Activated CD8-positive, alpha-beta memory T cell treated with anti-CD3 and anti-CD28 coated beads, Interleukin-2, amount 10 ng/mL, durations not matched to agents 7 days and 5 days (primary cell): ENCODE measurements at places on chromosomes 7 and 10. TPM values are rescaled to one million over a fixed set of nuclear protein-coding genes. Genes with fewer than 3 reads are reported as not detected.

- no peak for DNase-seq
These were observed 535.1 kb upstream of the CELF2 start for GRCh38 chr10:10482613-10483012.

DNA sequence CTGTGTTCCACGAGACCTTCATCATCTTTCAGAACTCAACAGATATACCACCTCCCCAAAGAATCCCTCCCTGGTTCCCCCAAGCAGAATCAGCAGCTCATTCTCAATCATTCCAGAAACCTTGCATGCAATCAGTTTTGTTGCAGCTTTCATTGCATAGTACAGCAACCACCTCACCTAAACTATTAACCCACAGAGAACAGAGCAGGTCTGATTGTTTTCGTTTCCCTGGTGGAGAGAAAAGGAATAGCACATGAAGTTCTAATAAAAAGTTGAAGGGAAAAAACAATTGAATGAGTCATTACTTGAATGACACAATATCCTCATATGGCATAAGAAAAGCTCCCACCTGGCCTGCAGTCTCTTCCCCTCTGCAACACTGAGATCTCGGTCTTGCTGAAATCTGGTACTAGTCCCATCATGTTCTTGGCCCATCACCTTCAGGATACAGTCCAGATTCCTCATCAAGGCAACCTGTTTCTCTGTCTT, 147.1 kb upstream of the GDF10 start:
- no peak for DNase-seq

GRCh38 chr7:117648203-117648866, 168.5 kb downstream of the CFTR start:
- DNase-seq: no peak

DNA sequence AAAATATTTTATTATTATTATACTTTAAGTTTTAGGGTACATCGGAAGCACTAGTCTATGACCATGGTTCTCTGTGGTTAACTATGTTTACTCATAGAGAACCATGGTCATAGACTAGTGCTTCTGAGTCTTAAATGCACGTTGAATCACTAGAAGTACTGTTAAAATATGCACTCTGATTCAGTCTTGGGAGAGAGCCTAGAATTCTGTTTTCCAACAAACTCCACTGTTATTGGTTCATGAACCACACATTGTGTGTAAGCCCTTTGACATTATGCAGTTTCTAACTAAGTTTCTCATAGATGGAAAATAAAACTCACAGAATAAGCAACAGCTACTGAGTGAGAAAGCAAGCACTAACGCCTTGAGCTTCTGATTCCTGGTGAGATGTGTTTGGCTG, 1120.6 kb downstream of the SORCS1 start:
- no peak for DNase-seq

GRCh38 chr7:38452681-38453108, 178.5 kb downstream of the AMPH start:
- DNase-seq: no peak

DNA sequence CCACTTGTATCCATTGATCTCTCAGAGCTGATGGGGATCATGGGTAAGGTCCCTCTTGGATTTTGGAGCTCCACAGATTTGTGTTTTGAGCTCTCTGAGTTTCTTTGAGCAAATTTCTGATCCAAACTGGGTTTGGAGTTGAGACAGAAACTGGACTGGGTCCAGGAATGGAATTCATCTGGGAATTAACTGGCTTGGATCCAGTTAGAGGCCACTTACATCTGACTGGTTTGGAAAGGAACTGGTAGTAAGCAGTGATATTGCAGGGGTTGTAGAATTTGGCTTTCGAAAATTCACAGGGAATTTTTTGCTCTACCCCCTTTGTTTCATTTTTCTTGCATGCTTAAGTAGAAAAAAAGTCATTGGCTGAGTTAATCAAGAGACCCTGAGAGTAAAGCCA, 245.6 kb downstream of the SEMA3D start:
- no peak for DNase-seq

GRCh38 chr10:114810926-114811325, 10.7 kb upstream of the FHIP2A start:
- DNase-seq: no peak

GRCh38 chr10:123045961-123046731, 37.3 kb downstream of the ACADSB start:
- DNase-seq: no peak

DNA sequence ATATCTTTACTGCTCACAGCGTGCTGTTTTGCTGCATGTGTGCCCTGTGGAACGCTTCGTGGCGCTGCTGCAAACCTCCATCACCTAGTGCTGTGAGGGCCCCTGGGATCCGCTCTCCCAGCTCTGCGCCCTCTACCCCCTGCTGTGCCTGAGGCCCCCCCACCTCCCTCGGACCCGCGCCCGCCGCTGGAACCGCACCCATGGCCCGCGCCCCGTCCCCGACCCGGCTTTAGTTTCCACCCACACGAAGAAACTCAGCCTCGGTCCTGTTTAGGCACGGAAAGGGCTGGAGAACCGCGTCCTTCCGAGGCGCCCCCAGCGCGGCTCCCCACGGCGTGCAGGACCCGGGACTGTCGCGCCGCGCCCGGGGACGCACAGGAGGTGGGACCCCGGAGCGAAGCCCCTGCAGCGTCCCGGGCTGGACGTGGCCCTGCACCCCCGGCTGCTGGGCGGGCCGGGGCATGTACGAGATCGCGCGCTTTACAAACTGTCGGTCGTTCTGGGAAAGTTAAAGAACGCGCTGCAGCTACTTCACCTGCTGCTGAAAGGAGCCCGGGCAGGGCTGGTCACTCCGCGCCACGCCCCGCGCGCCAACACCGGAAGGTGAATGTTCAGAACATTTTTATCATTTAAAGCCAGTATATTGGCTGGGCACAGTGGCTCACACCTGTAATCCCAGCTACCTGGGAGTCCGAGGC, 54.3 kb downstream of the BMS1 start:
- DNase-seq: no peak

- peak; percentile 87 for DNase-seq
These were observed 96.1 kb upstream of the MKLN1 start for GRCh38 chr7:131231381-131232220.

GRCh38 chr7:20279979-20280378, 50.7 kb upstream of the ITGB8 start:
- no peak for DNase-seq

- DNase-seq: no peak
These were observed 58.6 kb upstream of the ARID5B start for GRCh38 chr10:61842755-61843497.

DNA sequence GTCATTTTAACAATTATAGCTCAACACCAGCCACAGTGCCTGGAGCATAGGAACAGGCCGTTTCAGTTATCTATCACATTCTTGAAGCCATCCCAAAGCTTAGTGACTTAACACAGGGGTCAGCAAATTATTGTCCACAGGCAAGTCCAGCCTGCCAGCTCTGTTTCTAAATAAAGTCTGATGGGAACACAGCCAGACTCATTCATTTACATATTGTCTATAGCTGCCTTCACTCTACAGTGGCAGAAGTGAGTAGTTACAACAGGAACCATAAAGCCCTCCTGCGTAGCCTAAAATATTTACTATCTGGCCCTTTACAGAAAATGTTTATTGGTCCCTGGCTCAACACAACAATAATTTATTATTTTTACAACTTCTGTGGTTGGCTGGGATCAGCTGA, 407.5 kb upstream of the AUTS2 start:
- DNase-seq: no peak

DNA sequence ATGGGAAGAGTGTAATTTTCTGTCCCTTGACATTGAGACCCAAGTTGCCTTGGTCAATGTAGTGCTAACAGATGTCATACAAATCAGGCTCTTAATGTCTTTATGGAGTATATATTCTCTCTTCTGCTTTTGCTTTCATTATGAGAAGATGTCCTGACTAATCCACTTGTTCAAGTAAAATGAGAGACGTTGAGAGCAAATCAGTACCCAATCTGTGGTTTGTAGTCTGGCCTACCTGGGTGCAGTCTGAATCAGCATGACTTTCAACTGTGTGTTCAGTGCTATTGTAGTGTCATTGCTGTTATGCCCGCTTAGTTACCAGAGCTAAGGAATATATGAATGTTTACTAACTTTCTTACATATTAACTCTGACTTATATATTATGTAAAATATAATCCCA, 612.4 kb downstream of the ANKRD7 start:
- DNase-seq: no peak

GRCh38 chr7:66013938-66014337, 31.9 kb upstream of the GUSB start:
- DNase-seq: no peak

GRCh38 chr7:103640031-103640779, 194.2 kb upstream of the SLC26A5 start:
- no peak for DNase-seq

- no peak for DNase-seq
These were observed 36.4 kb upstream of the DNAJB6 start for GRCh38 chr7:157300369-157300825.

DNA sequence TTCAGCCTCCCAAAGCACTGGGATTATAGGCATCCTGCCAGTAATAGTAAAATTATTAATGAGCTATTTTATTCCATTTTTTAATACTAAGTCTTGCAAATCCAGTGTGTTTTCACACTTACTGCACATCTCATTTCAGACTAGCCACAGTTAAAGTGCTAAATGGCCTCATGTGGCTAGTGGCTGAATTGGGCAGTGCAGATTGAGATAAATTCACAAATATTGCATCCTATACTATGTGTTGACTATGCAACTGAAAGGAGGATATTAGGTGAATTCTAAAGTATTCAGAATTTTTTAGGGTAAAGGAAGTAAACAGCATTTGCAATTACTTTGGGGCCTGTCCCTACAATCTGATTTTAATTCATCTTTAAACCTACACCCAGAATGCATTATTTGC, 10.2 kb downstream of the APBB1IP start:
- DNase-seq: no peak

- no peak for DNase-seq
These were observed 1.3 kb downstream of the AFAP1L2 start for GRCh38 chr10:114402871-114403540.

DNA sequence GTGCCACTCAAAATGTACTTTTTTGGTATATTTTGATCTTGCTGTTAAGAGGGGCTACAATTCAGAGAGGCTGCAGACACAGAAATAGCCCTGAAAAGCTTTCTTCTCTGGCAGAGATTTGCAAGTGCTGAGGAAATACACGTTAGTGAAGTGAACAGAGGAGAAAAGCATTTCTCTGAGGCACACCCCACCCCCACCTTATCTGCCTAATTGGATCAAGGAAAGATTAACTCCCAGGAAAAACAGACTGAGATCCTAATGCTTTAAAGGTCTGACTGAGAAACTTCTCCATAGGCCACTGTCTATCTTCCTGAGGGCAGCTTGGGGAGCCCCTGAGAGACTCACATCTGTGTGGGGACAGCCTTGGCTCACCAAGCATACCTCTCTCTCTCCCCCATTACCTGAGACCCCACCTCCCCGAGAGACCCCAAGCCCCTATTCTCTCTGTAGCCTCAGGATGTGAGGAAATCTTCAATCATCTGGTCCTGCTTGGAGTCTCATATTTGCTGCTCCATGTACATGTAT, 14.8 kb upstream of the AKR1C3 start:
- DNase-seq: no peak

The SPDYE2B gene
- total RNA-seq: not detected

The HMX3 gene
- total RNA-seq: not detected

The CAV1 gene
- not detected for total RNA-seq

The PRRT4 gene
- total RNA-seq: not detected

The FAM241B gene
- total RNA-seq: 2.6 TPM

The INHBA gene
- total RNA-seq: not detected

The ADARB2 gene
- total RNA-seq: not detected

The BCCIP gene
- total RNA-seq: 53.1 TPM

The CYP26C1 gene
- 0.18 TPM for total RNA-seq
